ENCODE measurements at places on chromosomes 7 and 10.

GRCh38 chr10:69412232-69412790 is 4.4 kb downstream of the TACR2 start:
- no peak for DNase-seq

GRCh38 chr10:14153570-14154055 is 177.1 kb downstream of the FRMD4A start:
- no peak for DNase-seq

GRCh38 chr7:150959739-150960734 is 18.1 kb downstream of the KCNH2 start:
- no peak for DNase-seq

DNA sequence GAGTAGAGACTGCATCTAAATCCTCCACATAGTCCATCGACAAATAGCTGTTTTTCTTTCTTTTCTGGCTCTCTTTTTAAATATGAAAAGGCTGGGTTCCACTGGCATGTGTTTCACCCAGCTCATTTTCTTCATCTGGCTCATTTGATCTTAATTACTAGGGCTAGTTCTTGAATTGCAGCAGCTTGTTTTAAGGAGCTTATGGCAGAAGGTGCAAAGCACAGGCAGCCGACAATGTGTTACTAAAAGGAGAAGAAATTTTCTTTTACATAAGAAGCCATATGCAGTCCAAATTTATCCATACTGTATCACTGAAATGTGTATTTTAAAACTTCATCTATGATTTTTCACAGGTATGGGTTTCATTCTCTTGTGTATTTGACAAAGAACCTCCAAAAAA is 205.6 kb upstream of the PTER start:
- DNase-seq = no peak

DNA sequence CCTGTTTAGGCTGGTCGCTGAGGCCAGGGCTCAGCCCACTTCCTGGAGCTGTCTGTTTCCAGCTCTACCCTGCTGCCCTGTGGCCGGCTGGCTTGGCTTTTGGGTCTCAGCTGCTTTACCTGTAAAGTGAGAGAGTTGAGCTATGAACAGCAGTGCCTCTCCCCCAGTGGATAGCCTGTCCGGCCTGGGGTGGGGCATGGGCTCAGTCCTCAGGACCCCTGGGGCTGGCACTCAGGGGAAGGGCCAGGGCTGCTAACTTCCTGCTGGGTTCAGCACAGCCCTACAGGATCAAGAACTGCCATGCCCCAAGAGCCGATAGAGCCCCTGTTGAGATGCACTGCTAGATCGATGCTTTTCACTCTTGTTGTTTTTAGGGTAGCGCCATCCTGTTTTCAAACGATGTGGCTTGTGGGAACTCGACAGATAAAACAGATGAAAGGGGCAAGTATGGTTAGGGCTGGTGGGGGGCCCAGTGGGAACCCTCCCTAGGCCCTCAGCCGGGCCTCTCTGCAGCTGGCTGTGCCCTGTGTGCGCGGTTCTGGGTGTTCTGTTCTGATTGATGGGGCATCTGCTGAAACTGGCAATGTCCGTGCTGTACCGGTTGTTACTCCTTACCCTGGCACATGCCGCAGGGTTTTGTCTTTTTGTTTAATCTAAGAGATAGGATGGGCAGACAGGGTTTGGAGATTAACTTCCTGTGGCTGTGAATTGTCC is 10.0 kb upstream of the SFRP5 start:
- peak; percentile 24 for DNase-seq

DNA sequence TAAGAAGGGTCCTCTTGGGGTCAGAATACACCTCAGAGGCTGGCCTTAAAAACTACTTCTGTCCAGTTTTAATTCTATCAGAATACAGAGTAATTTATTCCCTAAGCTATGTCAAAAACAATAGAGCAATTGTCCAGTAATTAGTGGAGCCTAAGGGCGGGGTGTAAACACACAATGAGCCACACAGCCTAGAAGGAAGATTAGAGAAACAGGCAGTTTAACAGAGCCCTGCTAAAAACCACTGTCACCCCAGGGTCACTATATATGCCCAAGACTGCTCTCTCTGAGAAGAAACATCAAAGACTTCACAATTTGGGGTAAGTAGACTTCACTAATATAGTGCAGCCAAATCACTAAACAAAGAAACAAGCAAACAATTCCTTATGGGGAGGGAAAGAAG is 27.2 kb upstream of the WNT2 start:
- DNase-seq = no peak

DNA sequence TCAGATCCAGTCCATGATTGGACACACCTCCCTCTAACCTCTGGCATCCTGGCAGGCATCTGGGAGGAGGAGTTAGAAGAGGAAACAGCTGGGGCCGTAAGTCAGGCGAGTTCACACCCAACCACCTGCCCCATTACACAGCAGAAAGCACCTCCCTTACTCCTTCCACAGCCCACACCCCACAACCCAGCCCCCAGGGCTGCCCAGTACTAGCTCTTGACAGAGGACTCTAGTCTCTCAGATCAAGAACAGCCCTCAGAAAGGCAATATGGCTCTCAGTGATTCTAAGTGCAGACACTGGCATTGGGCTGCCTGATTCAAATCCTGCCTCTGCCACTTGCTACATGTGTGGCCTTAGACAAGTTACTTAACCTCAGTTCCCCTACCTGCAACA is 34.1 kb downstream of the KCNMA1 start:
- DNase-seq = no peak

DNA sequence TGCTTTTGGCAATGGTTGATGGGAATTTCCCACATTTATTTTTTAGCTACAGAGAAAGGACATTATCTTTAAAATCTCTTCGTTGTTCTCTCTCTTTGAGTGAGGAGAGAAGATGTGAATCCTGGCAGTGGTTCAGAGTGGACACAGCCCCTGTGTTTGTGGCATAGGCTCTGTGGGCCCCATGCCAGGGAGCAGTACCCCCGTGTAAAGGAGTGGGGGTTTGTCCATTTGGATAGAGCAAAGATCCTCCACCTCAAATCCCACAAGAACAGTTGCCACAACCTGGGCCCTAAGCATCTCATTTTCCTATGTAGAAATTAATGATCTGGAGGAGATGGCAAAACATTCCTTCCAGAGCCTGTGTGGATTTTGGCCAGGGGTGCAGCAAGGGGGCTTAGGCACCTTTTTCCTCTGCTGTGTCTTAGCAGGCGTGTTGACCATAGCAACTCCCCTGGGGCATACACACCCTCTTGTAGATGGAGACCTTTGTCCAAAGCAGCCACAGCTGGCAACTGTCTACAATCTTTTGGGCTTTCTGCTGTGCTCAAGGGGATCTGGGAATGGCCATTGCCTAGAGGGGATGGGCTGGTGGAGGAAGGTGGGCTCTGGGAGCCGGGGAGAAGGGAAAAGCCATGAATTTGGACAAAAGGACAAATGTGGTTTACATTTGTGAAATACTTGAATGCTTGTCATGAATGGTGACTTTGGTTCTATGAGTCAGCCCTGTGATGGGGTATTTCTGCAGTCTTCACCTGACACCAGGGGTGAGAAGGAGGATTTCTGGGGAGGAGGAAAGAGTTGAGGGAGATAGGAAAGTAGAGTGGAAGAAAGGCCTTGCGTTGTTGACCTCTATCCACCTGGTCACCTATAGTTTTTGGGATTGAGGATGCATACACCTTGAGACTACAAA is 92.0 kb downstream of the TCF7L2 start:
- DNase-seq = no peak

DNA sequence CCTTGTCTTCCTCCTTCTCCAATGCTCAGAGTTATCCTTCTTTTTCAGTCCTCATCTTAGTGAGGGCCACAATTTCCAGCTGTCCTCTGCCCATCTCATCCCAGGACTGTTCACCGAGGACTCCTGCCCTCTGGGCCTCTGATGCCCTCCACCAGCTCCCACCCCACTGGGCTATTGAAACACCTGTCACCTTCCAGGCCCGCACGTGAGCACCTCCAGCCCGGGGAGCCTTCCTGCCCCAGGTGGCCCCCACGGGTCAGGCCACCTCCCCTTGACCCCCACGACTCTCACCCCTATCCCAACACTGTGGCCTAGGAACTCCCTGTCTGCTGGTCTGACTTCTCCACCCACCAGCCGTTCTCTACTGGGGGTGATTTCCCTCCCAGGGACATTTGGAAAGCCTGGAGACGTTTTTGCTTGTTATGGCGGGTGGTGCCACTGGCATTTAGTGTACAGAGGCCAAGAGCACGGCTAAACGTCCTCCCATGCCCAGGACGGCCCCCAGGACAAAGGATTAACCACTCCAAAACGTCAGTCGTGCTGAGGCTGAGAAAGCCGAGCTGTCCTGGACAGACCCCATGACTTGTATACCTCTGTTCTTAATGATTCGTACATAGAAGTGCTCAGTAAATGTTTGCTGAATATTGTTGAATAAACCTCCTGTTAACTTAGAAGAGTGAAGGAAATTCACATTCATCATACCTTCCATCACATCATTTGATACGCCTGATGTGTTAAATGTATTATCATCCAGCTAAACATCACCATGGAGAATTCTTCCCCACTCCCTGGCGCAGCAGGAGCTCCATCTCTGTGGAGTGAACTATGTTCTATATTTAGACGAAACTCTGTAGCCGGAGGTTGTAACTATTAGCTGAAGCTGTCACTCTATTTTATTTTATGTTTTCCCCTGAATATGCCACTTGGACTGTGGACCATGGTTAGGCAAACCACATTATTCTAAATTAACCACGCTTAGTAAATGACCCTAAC is 270.1 kb upstream of the SHH start:
- no peak for DNase-seq

DNA sequence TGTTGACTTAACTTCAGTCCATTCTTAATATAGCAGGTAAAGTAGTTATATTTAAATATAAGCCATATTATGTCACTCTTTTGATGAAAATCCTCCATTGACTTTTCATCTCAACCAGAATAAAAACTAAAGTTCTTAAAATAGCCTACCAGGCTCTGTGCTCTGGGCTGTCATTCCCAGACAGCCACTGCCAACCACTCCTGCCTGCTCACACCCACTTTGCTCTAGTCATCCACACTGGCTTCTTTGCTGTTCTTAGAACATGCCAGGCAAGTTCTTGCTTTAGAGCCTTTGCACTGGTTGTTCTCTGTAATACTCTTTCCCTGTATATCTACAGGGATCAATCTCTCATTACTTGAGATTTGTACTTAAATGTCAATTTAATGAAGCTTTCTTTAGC is 80.6 kb downstream of the ZEB1 start:
- DNase-seq = no peak

- DNase-seq = no peak
Measured at GRCh38 chr7:120274899-120275298, 1.9 kb downstream of the KCND2 start.

GRCh38 chr7:140304191-140304799 is 94.0 kb downstream of the SLC37A3 start:
- DNase-seq = peak; percentile 39

- no peak for DNase-seq
Measured at GRCh38 chr7:106978425-106979420, 65.8 kb upstream of the PRKAR2B start.

DNA sequence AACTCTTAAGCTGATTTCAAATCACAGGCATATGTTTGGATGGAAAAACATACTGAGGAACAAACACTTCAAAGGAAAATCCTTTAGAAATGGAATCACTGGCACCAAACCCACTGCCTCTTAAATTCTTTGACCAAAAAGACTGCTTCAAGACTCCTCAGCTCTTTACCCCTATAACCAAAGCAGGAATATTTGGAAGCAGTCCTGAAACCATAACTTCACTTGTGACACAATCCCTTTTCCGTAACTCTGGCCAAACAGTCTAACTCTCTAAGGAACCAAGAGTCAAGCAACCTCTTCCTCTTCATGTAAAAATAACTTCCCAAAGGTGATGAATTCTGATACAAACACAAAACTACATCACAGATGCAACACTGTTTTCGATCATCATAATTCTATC is 104.3 kb downstream of the MTERF1 start:
- no peak for DNase-seq

- DNase-seq = no peak
Measured at GRCh38 chr10:11192304-11193000, 174.8 kb downstream of the CELF2 start.

DNA sequence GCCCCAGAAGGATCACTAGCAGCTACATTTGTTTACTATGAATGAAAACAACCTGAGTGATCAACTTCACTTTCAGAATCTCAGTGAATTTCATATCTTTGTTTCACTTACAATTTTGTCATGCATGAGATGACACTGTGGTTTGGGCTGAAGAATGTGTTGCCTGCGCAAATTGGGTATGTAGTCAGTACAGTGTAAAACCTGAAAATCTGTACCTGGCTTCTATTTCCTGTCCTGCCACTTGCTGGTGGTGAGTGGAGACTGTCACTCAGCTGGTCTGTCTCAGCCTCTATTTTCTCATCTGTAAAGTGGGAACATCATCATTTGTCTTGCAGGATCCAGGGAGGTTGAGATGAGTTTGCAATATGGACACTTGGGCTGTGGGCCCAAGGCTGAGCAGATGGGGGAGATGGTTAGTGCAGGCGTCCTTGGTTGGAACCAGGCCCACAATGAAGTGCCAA is 118.0 kb downstream of the WDFY4 start:
- DNase-seq = no peak

DNA sequence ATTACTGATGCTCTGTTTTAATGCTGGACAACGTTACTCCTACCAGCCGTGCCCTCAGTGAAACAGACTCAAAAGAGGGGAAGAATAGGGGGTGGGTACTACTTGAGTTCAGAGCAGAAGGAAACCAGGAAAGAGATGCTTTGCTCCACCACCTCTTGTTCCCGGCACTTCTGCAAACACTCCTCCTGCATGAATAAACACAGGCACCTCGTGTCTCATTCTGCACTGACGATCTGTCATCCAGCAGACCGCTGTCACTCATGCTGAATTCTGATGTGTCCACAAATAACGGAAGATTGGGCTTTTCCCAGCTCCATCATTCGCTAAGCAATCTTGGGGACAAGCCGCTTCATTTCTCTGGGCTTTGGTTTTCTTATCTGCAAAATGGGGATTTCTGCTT is 26.7 kb downstream of the YWHAG start:
- no peak for DNase-seq

DNA sequence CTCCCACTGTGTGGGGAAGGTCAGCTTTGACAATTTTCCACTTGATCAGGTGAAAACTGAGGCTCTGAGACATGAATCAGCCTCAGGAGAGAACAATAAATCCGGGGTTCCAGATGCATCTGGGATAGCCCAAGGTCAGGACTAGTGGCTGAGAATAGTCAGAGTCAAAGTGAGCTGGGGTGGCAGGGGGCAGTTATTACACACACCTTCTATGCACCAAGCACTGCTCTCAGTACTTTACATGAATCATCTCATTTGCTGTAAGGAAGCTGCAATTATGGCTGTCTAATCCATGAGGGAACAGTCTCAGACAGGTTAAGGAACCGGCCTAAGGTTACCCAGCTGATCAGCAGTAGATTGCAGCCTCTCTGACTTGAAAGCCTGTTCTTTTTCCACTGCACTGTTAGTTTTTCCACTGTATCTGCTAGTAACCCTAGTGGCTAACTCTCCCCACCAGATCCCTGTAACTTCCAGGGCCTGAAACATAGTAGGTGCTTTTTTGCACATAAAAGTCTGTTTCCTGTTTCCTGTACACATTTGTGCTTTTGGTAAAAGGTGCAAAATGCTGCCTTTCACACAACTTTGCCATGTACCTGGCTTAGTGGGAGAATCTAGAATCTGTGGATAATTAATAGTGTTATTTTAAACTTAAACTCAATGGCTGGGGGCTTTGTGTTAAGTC is 125.9 kb downstream of the EMX2 start:
- no peak for DNase-seq

Data from CD4-positive, alpha-beta memory T cell (primary cell).